Spleen (tissue), 13 donors: ENCODE measurements at places on chromosomes 16 and 17. TPM values are rescaled to one million over a fixed set of nuclear protein-coding genes. Genes with fewer than 3 reads are reported as not detected.
A peak's percentile ranks its signal among the peaks of the same experiment; 100 is the strongest.

DNA sequence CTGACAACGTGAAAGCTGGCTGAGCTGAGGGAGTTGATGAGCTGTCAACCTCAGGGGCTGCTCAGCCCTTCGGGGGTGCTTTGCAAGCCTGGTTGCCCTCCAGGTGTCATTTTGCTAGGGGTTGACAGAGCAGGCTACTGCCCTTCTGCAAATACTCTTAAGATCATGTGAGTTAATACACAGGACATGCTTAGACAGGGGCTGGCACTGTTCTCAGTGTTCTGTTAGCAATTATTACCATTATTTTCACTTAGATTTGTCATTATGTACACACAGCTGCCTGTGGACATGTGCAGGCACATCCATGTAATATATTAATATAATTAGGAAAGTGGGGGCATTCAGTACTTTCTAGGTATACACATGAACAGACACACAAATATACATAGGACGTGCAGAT, 554.3 kb upstream of the HSBP1 start:
- H3K27ac ChIP-seq: no peak overlapping the region
- H3K36me3 ChIP-seq: no peaks in the 10 kb centered on the region
- no peaks in the 10 kb centered on the region for H3K4me1 ChIP-seq
- no peak overlapping the region for H3K4me3 ChIP-seq
- no peaks in the 10 kb centered on the region for H3K27me3 ChIP-seq

Gene ACBD4
- total RNA-seq: 20.4 TPM

DNA sequence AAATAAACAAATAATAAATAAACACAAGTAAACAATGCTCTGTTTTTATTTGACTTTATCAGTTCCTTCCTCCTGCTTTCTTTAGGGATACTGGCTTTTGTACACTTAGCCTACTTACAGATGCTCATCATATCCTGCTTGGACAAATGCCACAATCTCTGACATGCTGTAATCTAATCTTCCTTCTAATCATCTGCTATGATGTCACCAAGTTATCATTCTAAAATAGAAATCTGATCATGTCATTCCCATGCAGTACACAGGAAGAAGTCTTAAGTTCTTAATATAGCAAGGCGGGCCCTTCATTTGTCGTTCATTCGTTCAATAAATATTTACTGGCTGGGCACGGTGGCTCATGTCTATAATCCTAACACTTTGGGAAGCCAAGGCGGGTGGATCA, 9.1 kb upstream of the UBB start:
- no peak overlapping the region for H3K27ac ChIP-seq
- no peaks in the 10 kb centered on the region for H3K4me1 ChIP-seq
- DNase-seq: no peak

GRCh38 chr16:22177968-22178930, 15.9 kb downstream of the SDR42E2 start:
- H3K4me3 ChIP-seq: no peak overlapping the region
- no peaks in the 10 kb centered on the region for H3K27me3 ChIP-seq
- no peak for DNase-seq
- H3K36me3 ChIP-seq: no peaks in the 10 kb centered on the region
- no peak overlapping the region for H3K27ac ChIP-seq

Gene KRTAP2-3
- total RNA-seq: not detected

DNA sequence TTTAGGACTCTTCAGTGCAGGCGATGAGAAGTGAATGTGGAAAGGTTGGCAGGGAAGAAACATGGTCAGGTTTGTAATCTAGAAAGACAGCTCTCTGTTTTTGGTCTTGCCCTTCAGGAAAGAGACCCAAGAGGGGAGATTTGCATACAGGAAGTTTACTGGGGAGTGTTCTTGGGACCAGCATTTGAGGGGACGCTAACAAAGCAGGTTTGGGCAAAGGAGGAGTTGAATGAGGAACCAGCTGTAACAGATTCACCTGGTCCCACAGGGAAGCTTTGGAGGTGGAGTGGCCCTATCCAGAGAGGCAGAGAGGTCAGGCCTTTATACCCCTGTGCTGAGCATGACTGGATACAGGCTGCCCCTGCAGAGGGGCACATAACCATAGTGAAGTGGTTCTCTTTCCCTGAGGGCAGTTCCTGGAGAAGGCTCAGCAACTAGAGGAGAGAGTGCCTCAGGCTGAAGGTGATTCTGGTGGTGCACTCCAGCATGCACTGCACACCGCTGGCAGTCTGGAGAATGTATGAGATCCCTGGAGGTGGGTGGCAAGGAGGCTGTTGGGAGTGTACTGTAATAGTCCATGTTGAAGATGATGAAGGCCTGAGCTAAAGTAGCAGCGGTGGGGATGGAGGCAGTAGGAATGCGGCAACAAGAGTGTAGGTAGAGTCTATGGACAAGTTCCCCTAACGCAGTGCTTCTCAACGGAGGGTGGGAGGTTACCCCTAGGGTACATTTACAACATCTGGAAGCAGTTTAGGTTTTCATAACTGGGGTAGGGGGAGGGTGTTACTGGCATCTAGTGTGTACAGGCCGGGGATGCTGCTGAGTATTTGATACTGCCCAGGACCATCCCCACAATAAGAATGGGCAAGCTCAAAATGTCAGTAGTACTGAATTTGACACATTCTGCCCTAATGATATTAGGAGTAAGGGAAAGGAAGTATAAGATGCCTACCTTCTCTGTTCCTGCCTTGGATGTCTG, 37.2 kb downstream of the MAP2K6 start:
- peak overlapping the region; percentile 21 for H3K27ac ChIP-seq
- no peak overlapping the region for H3K4me3 ChIP-seq
- no peaks in the 10 kb centered on the region for H3K4me1 ChIP-seq
- DNase-seq: no peak
- no peaks in the 10 kb centered on the region for H3K36me3 ChIP-seq

Gene HOXB9
- 0.30 TPM for total RNA-seq

DNA sequence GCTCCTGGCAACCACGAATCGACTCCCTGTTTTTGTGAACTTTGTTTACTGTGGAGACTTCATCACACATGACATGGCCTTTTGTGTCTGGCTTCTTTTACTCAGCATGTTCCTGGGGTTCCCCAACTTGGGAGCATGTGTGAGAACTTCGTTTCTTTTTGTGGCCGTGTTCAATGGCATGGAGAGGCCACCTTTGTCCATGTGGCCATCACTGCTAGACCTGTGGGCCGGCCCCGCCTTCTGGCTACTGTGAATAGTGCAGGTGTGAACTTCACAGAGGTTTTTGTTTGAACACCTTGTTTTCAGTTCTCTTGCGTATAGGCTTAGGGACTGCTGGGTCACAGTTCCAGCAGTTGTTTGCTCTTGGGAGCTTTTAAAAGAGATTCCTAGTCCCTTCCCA, 5.7 kb upstream of the SLC38A8 start:
- no peak overlapping the region for H3K27ac ChIP-seq
- DNase-seq: peak; percentile 66
- H3K36me3 ChIP-seq: peaks cover 64% of the 10 kb centered on the region
- H3K4me3 ChIP-seq: no peak overlapping the region

GRCh38 chr17:63039899-63040602, 74.0 kb downstream of the TANC2 start:
- H3K27ac ChIP-seq: no peak overlapping the region
- H3K36me3 ChIP-seq: no peaks in the 10 kb centered on the region
- no peak overlapping the region for H3K4me3 ChIP-seq
- H3K27me3 ChIP-seq: no peaks in the 10 kb centered on the region

- H3K27me3 ChIP-seq: no peaks in the 10 kb centered on the region
- no peak for DNase-seq
- H3K27ac ChIP-seq: peak overlapping the region; percentile 91
- H3K4me1 ChIP-seq: peaks cover 92% of the 10 kb centered on the region
- peak overlapping the region; percentile 74 for H3K4me3 ChIP-seq
Observed at GRCh38 chr17:3891626-3892094, 1.2 kb downstream of the CAMKK1 start.

GRCh38 chr17:5364156-5364555, 55.3 kb downstream of the NUP88 start:
- H3K4me1 ChIP-seq: no peaks in the 10 kb centered on the region
- H3K36me3 ChIP-seq: peaks cover 72% of the 10 kb centered on the region
- DNase-seq: no peak
- no peaks in the 10 kb centered on the region for H3K27me3 ChIP-seq
- H3K4me3 ChIP-seq: no peak overlapping the region
- H3K27ac ChIP-seq: no peak overlapping the region

DNA sequence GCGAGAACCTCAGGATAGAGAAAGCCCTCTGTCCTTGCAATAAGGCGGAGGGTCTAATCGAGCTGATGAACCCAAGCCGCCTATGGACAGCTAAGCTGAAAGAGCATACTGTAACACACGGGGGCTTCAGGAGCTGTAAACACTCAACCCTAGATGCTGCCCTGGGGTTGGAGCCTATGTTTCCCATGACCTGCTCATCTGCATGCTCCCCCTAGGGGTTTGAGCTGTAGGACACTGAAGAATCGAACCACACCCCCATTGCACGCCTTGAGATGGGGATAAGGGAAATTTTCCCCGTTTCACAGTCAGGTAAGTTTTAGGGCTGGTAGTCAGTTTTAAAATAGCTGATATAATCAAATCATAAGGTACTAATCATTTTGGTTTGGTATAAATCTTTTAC, 675.6 kb upstream of the CDH8 start:
- H3K27ac ChIP-seq: no peak overlapping the region
- H3K36me3 ChIP-seq: no peaks in the 10 kb centered on the region
- H3K4me3 ChIP-seq: no peak overlapping the region

GRCh38 chr16:4649744-4650442, 25.3 kb downstream of the MGRN1 start:
- no peak overlapping the region for H3K27ac ChIP-seq
- no peak for DNase-seq
- H3K27me3 ChIP-seq: no peaks in the 10 kb centered on the region
- peaks cover 33% of the 10 kb centered on the region for H3K36me3 ChIP-seq
- no peak overlapping the region for H3K4me3 ChIP-seq
- H3K4me1 ChIP-seq: peaks cover 9% of the 10 kb centered on the region

GRCh38 chr17:67995570-67996263, 552 bp downstream of the C17orf58 start:
- H3K27me3 ChIP-seq: no peaks in the 10 kb centered on the region
- H3K27ac ChIP-seq: peak overlapping the region; percentile 3
- DNase-seq: peak; percentile 83
- no peaks in the 10 kb centered on the region for H3K36me3 ChIP-seq

DNA sequence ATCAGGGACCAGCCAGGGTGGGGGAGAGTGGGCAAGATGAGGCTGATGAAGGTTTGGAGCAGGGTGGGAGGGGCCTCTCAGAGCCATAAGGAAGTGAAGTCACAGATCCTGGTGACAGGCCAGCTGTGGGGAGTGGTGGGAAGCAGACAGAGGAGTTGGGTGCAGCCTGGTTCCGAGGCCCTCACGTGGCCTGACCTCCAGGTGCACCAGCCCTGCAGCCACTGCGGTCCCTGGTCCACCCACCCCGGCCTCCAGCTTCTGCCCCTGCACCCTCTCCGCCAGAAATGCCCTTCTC, 3.9 kb upstream of the ZFPM1 start:
- H3K36me3 ChIP-seq: no peaks in the 10 kb centered on the region
- no peak overlapping the region for H3K4me3 ChIP-seq
- peaks cover 54% of the 10 kb centered on the region for H3K4me1 ChIP-seq
- DNase-seq: no peak

DNA sequence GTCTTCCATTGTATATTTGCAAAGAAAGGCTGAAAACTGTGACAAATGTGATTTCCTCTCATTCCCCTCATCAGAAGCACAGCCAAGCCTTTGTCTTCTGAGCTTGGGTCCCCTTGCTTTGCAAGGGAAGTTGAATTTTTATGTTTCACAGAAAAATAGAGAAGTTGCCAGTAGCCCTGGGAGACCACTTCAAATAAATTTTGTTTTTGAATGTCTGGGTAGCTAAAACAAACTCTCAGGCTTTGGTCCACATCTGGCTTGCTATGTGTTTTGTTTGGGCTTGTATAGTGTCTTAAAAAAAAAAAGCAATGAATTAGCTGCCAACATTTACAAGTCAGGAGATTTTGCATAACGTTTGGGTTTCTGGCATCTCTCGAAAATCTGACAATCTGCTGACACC, 24.1 kb downstream of the PIK3R6 start:
- peaks cover 12% of the 10 kb centered on the region for H3K4me1 ChIP-seq
- DNase-seq: no peak
- H3K36me3 ChIP-seq: no peaks in the 10 kb centered on the region
- H3K27me3 ChIP-seq: no peaks in the 10 kb centered on the region

DNA sequence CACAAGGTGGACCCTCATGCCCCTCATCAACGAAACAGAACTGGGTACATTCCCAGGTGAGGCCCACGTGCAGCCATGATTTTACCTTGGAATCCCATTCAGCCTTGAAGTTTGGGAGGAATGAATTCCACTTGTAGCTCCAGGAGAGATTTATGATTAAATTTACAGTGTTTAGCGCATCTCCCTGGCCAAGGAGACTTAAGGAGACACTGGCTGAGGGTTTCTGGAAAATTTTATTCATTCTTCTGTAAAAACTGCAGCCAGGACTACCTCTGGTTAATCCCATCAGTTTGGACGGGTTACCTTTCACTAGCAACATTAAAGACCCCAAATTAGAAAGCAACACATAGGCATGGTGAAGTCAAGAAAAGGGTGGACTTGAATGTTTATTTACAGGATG, 87.2 kb upstream of the SMURF2 start:
- no peaks in the 10 kb centered on the region for H3K27me3 ChIP-seq
- peaks cover 35% of the 10 kb centered on the region for H3K36me3 ChIP-seq
- no peak overlapping the region for H3K4me3 ChIP-seq
- no peaks in the 10 kb centered on the region for H3K4me1 ChIP-seq
- DNase-seq: no peak
- no peak overlapping the region for H3K27ac ChIP-seq

GRCh38 chr17:35540589-35541404, 3.3 kb upstream of the SLFN12L start:
- H3K27ac ChIP-seq: peak overlapping the region; percentile 92
- H3K4me1 ChIP-seq: peaks cover 27% of the 10 kb centered on the region
- peak; percentile 89 for DNase-seq
- peak overlapping the region; percentile 38 for H3K4me3 ChIP-seq
- no peaks in the 10 kb centered on the region for H3K27me3 ChIP-seq

DNA sequence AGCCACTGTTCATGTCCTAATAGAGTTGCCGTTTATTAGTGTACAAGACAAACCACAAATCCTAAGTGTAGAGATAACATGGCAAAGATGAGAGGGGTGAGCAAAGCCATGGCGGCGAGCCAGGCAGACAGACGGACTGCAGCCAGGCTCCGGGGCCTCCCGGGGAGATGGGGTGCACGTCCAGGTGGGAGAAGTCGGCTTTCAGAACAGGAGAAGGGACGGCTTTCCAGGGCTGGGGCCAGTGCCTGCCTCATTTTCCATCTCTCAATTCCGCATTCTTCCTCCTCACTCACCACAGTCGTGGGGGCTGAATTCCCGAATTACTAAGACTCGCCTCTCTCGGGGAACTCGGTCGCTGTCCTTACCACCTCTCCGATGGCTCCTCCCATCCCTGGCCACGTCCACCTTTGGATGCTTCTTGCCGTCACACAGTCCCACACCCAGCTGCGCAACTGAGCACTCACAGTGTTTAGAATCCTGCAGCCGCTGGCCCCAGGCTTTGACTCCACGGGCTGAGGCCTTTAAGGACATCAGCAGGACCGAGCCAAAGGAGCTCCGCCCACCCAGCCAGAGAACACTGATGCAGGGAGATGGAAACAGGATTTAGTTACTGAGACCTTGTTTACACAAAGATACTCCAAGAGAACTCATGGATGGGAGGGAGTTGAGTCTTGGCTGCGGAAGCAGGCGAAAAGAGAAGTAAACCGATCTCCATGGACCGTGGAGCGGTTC, 59.7 kb downstream of the RNF112 start:
- H3K27ac ChIP-seq: no peak overlapping the region
- H3K36me3 ChIP-seq: no peaks in the 10 kb centered on the region
- no peaks in the 10 kb centered on the region for H3K27me3 ChIP-seq
- H3K4me3 ChIP-seq: no peak overlapping the region
- DNase-seq: no peak

- H3K36me3 ChIP-seq: peaks cover 49% of the 10 kb centered on the region
- peaks cover 9% of the 10 kb centered on the region for H3K27me3 ChIP-seq
- no peak overlapping the region for H3K4me3 ChIP-seq
- H3K27ac ChIP-seq: no peak overlapping the region
- DNase-seq: peak; percentile 60
- H3K4me1 ChIP-seq: peaks cover 43% of the 10 kb centered on the region
Observed at GRCh38 chr17:19382531-19383444, 4.2 kb downstream of the MFAP4 start.
